Breast epithelium (tissue), 4 donors: ENCODE measurements at places on chromosomes 12 and 14. TPM values are rescaled to one million over a fixed set of nuclear protein-coding genes. Genes with fewer than 3 reads are reported as not detected.

The IKZF4 gene
- total RNA-seq, result 4.2 TPM

The LAG3 gene
- total RNA-seq, result 0.80 TPM

The LRP1-AS gene
- total RNA-seq, result not detected

DNA sequence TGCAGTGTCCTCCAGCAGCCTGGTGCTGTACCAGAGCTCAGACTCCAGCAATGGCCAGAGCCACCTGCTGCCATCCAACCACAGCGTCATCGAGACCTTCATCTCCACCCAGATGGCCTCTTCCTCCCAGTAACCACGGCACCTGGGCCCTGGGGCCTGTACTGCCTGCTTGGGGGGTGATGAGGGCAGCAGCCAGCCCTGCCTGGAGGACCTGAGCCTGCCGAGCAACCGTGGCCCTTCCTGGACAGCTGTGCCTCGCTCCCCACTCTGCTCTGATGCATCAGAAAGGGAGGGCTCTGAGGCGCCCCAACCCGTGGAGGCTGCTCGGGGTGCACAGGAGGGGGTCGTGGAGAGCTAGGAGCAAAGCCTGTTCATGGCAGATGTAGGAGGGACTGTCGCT lies 15.2 kb downstream of the C12orf43 start:
- no peak for DNase-seq

DNA sequence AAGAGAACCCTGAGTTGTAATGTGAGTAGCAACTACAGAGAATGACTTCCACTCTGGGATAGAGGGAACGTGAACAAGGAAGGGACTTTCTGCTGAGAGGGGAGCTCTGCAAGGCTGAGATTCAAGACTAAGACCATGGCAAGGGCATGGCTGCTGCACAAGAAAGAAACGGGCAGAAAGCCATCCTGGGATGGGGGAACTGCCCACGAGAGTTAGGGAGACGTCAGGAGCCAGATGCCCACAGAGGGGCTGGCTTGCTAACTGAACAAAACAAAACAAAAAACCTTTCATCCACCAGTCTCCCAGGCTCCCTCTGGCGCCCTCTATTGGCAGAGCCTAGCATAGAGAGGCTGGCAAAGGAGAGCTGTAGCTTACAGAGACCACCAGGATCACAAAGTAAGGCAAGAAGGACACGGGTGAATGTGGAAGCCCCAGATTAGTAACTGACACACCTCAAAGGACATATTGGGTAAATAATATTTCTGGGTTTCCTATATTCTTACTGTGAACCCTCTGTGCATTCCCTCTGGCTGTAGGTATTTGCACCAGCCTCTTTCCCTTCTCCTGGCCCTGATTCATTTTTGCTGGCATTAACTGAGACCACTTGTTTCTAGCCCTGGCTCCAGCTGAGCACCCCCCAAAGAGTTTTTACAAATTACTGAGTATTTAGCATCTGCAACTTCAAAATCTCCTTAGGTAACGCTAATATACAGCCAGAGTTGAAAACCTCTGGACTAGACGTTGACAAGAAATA lies 338.3 kb downstream of the EMP1 start:
- DNase-seq, result no peak

DNA sequence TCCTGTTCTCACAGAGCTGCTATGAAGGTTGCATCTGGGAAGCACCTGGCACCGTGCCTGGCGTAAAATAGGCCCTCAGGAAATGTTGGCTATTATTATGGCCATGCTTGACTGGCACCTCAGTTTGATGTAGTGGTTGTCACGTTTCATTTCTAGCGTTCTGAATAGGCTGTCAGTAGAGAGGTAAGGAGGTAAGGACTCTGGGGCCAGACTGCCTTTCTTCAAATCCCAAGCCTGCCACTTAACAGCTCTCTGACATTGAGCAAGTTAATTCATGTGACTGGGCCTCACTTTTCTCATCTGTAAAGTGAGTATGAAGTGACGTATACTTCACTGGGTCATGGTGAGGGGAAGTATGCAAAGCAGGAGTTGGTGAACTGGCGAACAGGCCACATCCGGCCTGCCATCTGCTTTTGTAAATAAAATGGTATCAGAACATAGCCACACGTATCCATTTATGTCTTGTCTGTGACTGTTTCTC lies 196.2 kb downstream of the CACNA1C start:
- no peak for DNase-seq

GRCh38 chr12:88889326-88890110 lies 309.2 kb upstream of the KITLG start:
- no peak for DNase-seq

- no peak for DNase-seq
These were observed 29.0 kb downstream of the SLC6A12 start for GRCh38 chr12:184811-185575.

GRCh38 chr12:42660968-42661937 lies 71.7 kb upstream of the PRICKLE1 start:
- DNase-seq, result no peak

GRCh38 chr14:36818794-36819384 lies 157.2 kb downstream of the PAX9 start:
- DNase-seq, result no peak

GRCh38 chr14:102606296-102606695 lies 13.8 kb downstream of the RCOR1 start:
- no peak for DNase-seq

- peak; percentile 7 for DNase-seq
These were observed 3.4 kb downstream of the CYP46A1 start for GRCh38 chr14:99687284-99688209.

DNA sequence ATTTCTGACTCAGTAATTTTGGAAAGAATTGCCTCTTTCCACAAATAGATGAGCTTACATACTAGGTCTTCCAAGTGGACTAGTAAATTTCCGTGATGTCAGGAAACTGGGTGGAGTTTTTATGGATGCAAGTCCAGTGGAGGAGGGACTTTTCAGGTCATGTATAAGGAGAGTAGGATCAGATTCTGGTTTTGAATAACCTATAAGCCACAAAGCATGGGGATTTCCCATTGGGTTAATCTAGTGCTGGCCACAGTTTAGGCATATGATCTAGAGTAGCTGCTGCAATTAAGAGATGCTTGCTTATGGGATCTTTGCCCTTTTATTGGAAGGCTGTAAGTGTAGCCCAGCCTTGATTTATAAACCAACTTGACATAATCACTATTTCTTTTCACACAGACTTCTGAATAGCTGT lies 33.8 kb downstream of the STK38L start:
- no peak for DNase-seq

DNA sequence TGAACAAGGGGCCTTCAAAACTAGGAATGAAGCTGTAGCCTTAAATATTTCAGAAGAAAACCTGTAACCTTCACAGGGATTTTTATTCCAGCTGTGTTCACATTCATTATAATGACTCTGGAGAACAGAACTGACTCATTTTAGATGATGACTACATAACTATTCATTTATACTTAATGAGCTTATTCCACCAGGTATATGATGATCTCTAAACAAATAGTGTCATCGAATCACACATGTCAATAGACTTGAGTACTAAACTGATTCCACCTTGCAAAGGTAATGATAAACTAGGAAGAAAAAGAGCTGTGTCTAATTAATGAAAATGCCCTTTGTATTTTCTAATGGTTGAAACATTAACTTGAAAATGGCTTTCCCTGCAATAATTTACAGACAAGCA lies 433.2 kb downstream of the PDZRN4 start:
- no peak for DNase-seq

- DNase-seq, result no peak
These were observed 2.0 kb upstream of the ACVR1B start for GRCh38 chr12:51949342-51950030.

GRCh38 chr14:21098076-21098891 lies at the start of gene ZNF219:
Gene ZNF219, minus strand, starts transcription at chr14:21098655. Its CDS starts 5,064 bp downstream, at chr14:21093591.
- DNase-seq, result peak; percentile 75

GRCh38 chr12:72793796-72794195 lies 521.6 kb downstream of the TRHDE start:
- DNase-seq, result no peak

DNA sequence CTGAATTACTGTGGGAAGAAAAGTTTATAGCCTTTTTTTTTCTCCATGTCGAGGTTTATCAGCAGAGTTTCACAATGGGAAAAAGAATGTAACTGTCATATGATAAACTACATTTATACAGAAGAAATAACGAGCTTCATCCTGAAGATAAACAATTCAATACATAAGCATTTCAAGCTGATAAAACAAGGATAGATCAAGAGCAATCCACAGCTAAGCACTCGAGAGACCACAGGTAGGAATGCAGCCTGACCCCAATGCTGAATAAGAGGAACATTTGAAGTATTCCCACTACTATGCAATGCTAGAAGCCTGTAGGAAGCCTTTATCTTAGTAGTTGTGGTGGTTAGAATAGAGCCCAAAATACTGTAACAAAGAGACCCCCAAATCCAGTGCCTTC lies 32.6 kb upstream of the DAAM1 start:
- no peak for DNase-seq

DNA sequence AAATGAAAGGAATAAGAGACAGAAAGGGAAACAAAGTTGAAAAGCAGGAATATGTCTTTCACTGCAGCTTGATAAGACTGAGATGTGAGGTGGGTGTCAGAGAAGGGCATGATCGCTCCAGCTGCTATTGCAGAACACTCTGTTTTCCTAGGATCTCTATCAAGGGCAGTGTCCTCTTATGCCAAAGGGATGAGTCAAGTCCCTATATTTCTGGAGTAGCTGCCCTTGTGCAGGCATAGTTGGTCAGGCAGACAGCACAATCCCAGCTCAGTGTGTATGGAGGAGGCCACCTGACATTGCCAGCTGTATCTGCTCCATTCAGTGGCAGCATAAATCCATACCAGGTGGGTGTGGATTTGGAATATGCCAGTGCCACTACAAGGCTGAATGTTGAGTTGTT lies 101.6 kb downstream of the DAD1 start:
- no peak for DNase-seq
